Cerebellum (tissue), 4 donors: ENCODE measurements at places on chromosomes 16 and 17. TPM values are rescaled to one million over a fixed set of nuclear protein-coding genes. Genes with fewer than 3 reads are reported as not detected.

GRCh38 chr16:50627419-50627818, 53.7 kb downstream of the SNX20 start:
- DNase-seq: peak; percentile 31

DNA sequence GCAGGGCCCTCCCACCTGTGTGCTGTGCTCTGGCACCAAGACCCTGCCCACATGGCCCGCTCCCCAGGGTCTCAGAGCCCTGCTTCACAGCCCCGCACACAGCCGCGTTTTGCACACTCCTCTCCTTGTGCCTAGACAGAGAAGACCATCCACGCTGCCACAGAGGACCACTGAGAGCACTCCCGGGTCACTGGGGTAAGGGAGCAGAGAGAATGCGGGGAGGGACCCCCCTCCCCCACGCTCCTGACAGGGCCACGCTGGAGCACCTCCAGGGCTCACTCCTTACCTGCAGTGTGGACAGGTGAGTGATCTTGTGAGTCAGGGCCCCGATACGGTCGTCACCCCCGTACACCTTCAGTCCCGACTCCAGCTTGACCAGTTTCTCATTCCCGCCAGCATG, 7.0 kb downstream of the HAGH start:
- no peak for DNase-seq

- no peak for DNase-seq
Measured at GRCh38 chr16:74500907-74501306, 79.6 kb upstream of the CLEC18B start.

DNA sequence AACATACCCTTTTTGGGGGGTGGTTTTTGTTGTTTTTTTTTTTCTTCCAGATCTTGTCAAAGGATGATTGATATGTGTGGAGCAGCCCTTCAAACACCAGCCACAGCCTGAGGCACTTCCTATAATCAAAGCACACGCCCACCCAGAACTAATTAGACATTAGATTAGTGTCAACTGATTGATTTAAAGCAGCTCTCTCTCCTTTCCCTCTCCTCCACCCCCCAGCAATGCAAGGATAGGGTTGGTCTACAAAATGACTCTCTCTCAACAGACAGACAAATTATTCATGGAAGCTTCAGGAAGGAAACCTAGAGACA, 250.3 kb upstream of the SOX9 start:
- no peak for DNase-seq

- DNase-seq: no peak
Measured at GRCh38 chr16:73796241-73796640, 500.4 kb upstream of the PSMD7 start.

DNA sequence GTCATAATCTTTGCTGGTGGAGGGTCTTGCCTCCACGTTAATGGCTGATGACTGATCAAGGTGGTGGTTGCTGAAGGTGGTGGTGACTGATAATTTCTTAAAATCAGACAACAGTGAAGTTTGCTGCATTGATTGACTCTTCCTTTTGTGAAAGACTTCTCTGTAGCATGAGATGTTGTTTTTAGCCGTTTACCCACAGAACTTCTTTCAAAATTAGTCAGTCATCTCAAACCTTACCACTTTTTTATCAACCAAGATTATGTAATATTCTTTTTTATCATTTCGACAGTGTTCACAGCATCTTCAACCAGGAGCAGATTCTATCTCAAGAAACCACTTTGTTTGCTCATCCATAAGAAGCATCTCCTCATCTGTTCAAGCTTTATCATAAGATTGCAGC, 5.9 kb downstream of the UQCRC2 start:
- DNase-seq: no peak

DNA sequence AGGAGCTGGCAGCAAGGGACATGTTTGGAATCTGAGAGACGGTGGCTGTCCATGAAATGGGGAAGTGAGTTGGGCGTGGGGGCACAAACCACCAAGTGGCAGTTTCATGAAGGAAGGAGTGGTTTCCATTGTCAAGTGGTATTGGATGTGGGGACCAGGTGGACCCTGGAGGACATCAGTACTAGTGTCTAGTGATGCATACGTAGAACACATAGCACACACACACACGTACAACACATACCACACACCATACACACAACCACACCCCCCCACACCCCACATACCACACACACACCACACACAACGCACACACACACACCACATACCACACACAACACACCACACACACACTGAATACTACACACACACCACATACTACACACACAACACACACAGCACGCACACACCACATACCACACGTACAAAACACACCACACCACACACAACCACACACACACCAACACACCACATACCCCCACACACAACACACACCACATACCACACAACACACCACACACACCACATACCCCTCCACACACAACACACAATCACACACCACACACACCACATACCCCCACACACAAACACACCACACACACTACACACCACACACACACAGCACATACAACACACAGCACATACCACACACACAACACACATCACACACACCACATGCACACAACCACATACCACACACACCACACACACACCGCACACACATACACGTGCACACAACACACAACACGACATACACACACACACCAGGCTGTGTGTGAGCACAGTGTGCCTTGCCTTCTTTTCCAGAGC, 41.1 kb upstream of the GSE1 start:
- no peak for DNase-seq

DNA sequence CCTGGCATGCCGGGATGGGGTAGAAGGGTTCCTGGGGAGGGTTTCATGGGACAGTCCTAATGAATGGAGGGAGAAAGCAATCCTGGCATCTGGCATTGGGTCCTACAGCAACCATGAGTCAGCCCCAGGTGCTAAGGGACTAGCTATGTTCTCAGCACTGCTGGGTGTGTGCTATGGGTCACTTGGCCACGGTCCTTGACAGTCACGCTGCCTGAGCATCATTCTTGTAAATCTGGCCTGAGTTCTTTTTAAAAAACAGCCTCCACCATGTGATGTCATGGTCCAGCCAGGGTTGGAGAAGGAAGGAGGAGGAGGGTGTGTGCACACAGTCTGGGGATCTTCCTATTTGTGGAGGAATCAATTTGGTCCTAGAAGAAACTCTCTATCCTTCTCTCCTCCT, 6.2 kb upstream of the RAMP2 start:
- no peak for DNase-seq

- DNase-seq: no peak
Measured at GRCh38 chr17:8628609-8629169, 1.8 kb downstream of the MYH10 start.

GRCh38 chr17:74740173-74740572, 3.1 kb downstream of the RAB37 start:
- DNase-seq: no peak

DNA sequence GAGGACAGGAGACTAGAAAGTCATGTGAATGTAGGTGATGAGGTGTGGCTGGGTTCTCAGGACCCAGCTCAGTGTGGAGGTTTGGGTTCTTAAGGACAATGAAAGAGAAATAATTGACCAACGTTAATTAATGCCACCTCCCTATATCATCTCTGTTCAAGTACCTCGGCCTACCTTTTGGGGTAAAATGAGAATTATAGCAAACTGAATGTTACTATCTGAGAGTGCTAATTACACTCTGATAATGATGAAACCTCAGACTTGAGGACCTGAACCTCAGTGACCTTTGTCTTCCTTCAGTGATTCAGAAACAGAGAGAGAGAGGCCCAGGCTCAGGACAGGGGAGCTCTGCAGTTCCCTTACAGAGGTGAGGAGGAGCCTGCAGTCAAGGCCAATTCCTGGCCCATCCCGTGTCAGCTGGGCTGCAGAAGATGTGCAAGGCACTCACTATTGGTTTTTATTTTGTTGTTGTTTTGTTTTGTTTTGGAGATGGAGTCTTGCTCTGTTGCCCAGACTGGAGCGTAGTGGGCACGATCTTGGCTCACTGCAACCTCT, 57.3 kb downstream of the SALL1 start:
- DNase-seq: no peak

- no peak for DNase-seq
Measured at GRCh38 chr17:16287563-16288027, 65.7 kb downstream of the CENPV start.

DNA sequence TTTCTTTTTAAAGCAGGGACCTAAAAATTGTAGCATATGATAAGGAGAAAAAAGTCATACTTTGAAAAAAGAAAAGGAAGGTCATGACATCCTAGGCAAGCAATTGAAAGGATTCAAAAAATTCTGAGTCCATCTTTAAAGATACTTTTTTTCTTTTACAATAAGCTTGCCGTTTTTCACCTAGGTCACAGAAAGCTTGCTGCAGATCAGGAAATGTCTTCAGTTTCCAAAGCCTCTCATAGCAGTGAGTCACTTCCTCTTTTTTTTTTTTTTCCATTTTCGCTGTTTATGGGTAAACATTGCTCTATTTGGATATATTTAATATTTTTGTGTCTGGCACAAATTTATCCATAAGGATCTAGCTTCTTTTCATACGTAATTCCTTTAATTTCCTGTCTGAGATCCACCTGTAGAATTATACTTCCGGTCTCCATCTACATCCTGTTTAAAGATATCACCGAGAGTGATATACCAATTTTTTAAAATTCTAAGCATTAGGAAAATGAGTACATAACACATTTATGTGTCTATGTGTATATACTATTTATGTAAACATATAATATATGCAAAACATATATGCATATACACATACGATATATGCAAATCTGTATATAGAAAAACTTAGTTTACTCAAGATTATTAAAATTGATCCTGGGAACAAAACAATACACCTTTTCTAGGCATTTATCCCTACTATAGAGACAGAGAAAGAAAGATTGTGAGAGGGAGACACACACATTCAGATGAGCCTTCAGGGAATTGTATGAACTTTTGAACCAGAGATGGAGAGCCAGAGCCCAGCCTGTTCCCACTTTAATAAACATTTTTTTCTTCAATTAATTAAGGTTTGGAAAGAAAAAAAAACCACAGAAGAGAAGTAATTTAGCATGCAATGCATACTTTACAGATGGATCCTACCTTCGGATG, 134.4 kb downstream of the SKAP1 start:
- no peak for DNase-seq

DNA sequence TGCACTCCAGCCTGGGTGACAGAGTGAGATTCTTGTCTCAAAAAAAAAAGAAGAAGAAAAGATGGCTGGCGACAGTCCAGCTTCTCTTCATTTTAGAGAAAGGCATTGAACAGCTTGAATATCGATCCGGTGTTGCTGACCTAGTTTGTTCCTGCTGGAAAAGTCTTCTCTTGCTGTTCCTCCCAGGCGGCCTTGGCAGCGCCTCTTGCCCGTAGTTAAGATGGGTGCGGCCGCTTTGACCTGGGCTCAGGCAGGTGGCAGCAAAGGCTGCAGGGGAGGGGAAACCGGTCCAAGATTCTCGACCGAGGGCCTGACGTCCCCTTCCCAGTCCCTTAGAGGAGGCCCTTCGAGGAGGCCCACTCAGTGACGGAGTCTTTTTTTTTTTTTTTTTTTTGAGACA, 3.8 kb upstream of the ZNF764 start:
- no peak for DNase-seq

DNA sequence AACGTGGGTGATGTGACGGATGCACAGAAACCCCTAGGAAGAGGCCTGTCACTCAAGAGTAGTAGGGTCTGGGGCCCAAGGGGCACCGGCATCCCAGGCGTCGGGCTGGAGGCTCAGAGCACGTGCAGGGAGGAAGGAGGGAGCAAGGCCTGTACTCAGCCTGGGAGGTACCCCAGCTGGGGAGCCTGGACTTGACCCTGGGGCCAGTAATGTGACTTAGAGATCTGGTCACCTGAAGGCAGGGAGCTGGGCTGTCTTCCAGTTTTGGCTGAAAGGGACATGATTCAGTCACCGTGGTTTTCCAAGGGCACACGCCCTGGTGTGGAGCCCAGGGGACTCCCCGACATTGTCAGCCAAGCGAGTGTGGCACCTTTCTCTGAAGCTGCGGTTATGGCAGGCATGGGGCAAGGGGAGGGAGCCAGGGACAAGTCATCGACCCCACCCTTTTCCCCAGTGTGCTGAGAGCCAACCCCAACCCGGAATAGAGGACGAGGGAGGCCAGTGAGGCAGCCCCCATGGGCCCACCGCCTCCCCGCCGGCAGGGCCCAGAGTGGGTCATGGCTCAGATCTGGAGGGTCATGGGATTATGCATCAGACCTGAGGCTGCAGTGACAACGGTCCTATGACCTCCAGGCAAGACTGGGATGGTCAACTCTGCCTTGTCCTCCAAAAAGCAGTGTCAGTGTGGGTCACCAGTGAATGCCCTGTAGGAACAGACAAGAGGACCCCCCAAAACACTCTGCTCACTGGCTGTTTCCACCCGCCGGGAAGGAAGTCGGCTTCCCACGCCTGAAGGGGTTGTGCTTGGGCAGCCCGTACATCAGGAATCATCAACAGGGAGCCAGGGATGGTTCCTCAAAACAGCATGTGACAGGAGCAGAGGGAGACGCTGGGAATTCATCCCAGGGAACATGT, 41.9 kb downstream of the MEAK7 start:
- no peak for DNase-seq

GRCh38 chr16:53041320-53042051, 11.2 kb downstream of the CHD9NB start:
- DNase-seq: no peak

DNA sequence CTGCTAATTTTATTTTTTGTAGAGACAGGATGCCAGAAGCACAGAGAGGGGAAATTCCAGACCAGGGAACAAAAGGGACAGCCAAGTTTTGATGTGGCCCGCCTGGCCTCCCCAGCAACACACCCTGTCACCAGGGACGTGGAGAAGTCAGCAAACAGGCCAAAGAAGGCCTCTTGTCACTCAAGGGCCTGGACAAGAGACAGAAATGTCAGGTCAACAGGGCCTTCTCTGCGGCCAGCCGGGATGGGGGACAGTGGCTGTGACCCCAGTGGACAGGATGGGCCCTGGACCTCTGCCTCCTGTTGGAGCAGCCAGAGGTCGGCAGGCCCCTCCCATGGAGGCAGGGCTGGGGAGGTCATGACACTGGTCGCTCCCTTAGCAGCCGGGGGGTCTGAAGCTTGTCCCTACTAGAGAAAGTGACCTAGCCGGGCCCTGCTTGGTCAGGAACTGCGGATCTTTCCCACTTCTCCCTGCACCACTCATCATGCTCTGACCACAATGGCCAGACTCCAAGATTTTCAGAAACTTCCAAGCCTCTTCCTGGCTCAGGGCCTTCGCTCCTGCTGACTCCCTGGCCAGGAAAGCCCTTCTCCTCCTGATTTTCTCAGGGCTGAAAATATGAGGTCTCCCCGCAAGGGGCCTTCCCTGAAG, 9.2 kb upstream of the TVP23A start:
- DNase-seq: peak; percentile 62

Gene KRTAP3-1
- total RNA-seq: not detected

Gene PPY
- not detected for total RNA-seq

Gene PCGF2
- 6.4 TPM for total RNA-seq

Gene HSD3B7
- 1.8 TPM for total RNA-seq

Gene MYO19
- 50.4 TPM for total RNA-seq

Gene ST6GALNAC2
- 0.54 TPM for total RNA-seq

Gene SLC5A11
- total RNA-seq: not detected

Gene SP2
- 1.6 TPM for total RNA-seq

Gene CD300A
- total RNA-seq: 2.6 TPM

Gene KRTAP1-5
- not detected for total RNA-seq

Gene TP53TG3
- total RNA-seq: not detected

Gene SKAP1
- total RNA-seq: 0.64 TPM

Gene TBC1D3G
- total RNA-seq: not detected
